H4 (cell line): ENCODE measurements at places on chromosomes 6 and 20. TPM values are rescaled to one million over a fixed set of nuclear protein-coding genes. Genes with fewer than 3 reads are reported as not detected.
A peak's percentile ranks its signal among the peaks of the same experiment; 100 is the strongest.

GRCh38 chr6:5025911-5026819 lies 22.3 kb upstream of the RPP40 start:
- no peak for DNase-seq

DNA sequence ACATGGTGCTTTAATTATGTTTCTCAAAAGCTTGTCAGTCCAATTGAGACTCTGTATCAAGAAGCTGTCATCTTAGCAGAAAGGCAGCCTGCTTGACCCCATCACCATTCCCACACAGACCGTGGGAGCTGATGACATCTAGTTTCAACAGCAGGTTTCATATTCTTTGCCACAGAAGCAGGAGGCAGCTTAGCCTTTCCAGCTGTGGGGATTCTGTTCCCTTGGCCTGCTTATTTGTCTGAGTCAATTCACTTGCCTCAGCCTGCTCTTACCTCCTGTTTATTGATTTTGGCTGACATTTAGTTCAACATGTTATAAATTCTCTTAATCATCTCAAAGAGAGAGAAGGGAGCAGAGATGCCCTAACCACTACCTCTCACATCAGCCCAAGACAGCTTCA lies 527.7 kb downstream of the ADGRB3 start:
- DNase-seq, result no peak

DNA sequence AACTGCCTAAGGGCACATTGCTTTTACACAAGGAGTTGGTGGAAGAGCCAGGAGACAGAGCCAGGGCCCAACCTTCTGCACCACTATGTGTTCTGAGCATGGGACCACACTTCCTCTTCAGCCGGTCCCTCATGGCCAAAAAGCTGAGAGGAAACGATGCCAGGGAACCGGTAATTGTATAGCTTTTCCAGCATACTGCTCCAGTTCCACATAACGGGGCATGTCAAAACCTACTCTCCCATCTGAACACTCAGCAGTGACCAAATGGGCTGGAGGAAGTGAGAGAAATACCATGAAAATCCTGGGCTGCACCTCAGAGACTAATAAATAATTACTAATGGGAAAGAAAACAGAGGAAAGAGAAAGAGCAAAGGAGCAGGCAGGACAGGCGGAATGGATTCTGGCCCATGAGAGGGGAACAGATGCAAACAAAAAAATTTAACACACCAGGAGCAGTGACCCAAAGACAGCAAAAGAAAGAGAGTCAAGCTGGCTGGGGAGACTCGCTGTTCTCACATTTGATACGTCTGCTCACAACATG lies 52.0 kb upstream of the BMP2 start:
- no peak for DNase-seq

DNA sequence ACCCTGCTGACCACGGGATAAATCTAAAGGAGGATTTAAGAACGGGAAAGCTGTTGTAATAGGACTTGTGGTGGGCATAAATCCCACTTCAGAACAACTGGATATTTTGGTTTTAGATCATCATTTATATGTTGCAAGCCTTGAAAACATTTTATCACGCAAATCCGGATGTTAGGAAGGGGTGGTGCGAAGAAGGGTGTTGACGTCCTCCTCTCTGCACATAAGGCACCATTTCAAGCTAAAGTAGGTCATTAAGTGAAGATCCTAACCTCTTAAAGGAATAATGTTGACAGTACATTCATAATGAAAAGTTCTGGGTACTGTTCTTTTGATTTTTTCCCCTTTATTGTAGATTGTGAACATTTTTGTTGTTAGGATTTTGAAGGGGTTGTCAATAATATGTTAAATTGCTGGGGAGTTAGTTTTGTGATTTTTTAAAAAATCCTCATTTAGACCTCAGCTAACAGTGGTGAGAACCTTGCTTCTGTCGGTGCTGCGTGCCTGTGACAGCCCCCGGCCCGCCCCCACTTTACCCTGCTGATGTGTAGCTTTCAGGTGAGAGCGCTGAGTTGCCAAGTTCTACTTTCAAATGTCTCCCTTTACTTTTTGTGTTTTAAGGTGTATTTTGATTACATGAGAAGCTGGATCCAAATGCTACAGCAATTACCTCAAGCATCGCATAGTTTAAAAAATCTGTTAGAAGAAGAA lies 88.8 kb downstream of the MAP3K4 start:
- DNase-seq, result no peak

DNA sequence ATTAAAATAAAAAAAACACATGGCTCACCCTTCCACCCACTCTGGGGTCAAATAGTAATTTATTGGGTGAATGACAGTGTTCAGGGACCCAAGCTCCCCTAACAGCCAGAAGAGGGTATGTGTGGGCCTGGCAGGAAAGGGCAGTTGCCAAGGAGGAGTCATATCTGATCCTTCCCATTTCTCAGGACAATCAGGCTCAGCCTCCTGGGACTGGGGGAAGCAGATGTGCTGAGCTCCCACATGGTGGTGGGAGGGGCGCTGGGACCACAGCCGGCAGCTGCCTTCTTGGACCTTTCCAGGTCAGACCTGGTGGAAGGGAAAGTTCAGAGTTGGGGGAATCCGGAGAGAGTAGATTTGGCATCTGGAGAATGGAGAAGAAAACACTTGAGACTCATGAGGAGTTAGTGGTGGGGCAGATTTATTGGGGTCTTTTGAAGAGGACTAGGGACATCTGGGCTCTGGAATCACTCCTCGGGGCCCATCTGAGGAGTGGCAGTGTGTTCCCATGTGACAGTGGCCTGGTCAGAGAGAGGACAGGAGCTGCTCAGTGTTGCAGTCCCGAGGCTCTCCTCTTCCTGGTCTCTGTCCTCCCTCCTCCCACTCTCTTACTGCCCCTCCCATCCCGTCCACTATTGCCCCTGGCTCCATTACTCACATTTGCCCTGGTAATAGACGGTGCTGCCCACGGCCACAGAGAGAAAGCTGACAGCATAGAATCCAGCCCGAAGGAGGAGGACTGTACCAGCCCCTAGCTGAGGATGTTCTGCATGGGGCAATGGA lies 3.0 kb downstream of the LST1 start:
- DNase-seq, result no peak

GRCh38 chr20:16115911-16116552 lies 457.2 kb downstream of the KIF16B start:
- DNase-seq, result no peak

- DNase-seq, result no peak
Observed at GRCh38 chr6:109015176-109015575, 79.5 kb downstream of the SESN1 start.

DNA sequence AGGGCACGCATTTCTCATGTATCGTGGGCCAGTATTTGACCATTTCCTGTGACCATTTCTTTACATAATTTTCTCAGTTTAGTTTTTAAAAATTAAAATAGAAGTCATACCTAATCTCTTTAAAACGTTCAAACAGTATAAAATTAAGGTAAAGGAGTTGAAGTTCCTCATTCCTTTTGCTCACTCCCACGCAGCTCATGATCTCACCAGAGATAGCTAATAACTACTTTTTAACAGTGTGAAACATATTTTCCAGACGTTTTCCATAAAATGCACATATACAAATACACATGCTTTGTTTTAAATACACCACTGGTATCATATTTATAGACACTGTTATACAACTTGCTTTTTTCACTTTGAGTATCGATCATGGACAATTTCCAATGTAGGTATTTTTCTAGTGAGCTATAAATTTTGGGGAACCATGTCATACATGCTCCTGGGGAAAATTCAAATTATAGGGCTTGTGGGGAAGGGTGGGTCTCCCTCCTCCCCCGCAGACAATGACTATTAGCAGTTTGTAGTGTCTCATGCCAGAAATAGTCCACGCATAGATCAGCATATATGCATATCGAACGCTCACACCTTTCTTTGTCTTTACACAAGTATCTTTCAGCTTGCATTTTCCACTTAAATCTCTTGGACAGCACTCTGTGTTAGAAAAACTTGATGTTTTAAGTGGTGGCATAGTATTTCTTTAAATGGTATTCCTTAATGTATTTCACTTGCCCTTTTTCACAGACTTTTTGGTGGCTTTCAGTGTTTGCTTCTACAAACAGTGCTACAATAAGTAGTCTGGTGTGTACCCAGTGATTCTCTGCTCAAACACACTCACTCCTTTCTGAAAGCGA lies 145.5 kb upstream of the ZNF217 start:
- DNase-seq, result no peak

GRCh38 chr6:15989397-15989796 lies 139.5 kb upstream of the MYLIP start:
- DNase-seq, result no peak

DNA sequence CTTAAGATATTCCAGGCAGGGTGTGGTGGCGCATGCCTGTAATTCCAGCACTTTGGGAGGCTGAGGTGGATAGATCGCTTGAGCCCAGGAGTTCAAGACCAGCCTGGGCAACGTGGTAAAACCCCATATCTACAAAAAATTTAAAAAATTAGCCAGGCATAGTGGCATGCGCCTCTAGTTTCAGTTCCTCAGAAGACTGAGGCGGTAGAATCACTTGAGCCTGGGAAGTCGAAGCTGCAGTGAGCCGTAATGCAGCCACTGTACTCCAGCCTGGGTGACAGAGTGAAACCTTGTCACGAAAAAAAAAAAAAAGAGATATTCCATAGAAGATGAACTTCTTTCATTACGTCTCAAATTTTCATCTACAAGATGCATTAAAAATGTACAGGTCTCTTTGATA lies 46.7 kb upstream of the ISM1 start:
- no peak for DNase-seq

GRCh38 chr20:18596270-18596669 lies 8.4 kb downstream of the DTD1 start:
- DNase-seq, result no peak

DNA sequence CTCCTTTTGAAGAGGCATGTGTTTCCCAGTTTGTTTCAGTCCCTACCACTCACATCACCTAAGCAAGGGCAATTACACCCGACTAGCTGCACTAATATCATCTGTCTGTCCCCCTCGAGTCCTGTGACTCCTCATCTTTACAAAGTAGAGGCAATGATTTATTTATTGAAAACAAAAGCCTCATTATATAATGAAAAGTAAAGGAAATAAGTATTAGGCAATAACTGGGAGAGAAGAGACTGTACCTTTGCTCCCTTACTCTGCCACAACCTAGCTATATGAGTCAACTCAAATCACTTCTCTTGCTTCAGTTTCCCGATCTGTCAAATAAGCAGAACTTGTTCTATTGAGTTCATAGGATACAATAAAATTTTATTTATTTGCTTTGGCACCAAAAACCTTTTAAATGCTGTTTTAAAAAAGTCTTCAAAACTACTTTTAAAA lies 38.9 kb downstream of the CSNK2A1 start:
- DNase-seq, result no peak

GRCh38 chr6:83767033-83767432 lies 58.1 kb upstream of the SNAP91 start:
- no peak for DNase-seq

DNA sequence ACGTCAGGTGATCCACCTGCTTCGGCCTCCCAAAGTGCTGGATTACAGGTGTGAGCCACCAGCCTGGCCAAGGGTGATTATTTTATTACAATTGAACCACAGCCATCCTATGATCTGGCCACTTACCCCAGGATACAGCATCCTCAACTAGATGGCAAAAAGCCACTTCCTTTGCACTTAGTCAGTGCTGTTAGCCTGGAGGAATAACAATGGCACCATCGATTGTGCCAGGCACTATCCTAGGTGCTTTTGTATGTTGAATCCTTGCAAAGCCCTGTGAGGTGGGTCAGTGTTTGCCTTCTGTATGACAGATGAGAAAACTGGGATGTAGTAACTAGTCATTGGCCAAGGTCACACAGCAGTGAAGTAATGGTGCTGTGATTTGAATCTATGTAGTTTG lies 11.2 kb upstream of the TTPAL start:
- no peak for DNase-seq

DNA sequence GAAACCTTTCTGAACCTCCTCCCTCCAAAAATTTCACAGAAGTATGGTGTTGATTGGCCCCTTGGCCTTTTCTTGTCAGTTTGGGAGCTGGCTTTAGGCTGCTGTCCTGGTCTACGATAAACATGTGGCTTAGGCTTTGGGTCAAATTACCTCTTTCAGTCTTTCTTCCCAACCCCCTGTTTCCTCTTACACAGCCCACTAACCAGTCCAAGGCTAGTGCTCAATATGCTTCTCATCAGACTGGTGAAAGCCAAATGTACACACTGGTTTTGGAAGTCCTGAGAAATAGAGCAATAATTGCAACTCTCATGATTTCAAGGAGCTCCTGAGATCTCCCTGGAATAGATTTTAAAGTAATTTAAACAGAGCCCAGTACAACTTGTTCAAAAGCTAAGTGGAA lies 933.7 kb upstream of the GJE1 start:
- DNase-seq, result peak; percentile 62

DNA sequence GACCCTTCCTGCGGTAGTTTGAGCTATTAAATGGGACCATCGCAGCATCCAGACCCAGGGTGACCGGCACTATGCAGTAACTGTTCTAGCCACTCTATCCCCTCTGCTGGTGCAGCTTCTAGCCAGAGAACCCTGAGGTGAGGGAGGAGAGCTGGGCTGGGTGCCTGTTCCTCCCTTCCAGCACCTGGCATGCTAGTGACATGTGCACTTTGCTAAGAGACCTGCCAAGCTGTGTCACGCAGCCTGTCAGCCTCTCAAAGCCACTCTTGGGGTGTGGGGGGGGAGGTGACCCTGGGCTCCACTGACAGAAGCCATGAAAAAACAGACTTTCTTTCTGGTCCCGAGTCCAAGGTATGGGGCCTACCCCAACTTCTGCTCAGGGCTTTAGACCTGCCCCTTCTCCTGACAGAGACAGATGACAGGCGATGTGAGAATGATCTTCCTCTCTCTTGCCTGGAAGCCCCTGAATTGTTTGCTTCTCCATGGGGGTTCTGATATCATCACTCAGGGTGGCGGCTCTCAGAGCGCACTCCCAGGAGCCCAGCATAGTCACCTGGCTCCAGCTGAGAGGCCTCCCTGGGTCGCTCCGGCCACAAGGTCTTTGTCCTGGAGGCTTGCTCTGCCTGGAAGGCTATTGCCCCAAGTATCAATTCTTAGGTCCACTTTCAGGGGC lies 47.2 kb upstream of the MLN start:
- no peak for DNase-seq

DNA sequence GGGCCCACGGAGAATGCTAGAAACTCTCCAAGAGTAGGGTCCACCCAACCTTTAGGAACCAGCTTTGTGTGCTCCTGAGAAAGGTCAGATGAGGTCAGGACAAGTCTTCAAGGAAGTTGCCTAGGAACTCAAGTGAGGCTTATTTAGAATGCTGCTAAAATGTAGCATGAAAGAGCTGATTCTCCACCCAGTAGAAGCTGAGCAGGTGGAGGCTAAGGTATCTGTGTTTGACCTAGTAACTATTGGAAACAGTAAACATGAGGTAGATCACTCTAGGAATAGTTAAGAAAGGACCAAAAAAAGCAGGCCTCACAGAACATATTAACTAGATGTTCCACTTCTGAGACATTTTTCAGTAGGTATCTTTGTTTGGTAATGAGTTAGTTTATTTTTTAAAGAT lies 13.9 kb downstream of the CEP43 start:
- DNase-seq, result no peak

GRCh38 chr6:90610751-90611542 lies 24.1 kb upstream of the MAP3K7 start:
- no peak for DNase-seq

Gene CABLES2
- 2.4 and 4.8 TPM in 2 replicates for total RNA-seq

Gene ARFGEF3
- total RNA-seq, result 0.10 and 0.23 TPM in 2 replicates

Gene TMX4
- 21.8 and 27.4 TPM in 2 replicates for total RNA-seq

Gene C20orf202
- total RNA-seq, result not detected in 2 replicates

Gene CST8
- not detected in 2 replicates for total RNA-seq

Gene SLCO4A1
- total RNA-seq, result 4.7 and 4.9 TPM in 2 replicates

Gene ATP9A
- total RNA-seq, result 3.6 and 4.1 TPM in 2 replicates

Gene PSORS1C2
- not detected in 2 replicates for total RNA-seq

Gene OR2J3
- not detected in 2 replicates for total RNA-seq

Gene PNLDC1
- not detected in 2 replicates for total RNA-seq

Gene TRIM15
- total RNA-seq, result 0.04 TPM in 1 of 2 replicates, not detected in the other

Gene ISM1
- total RNA-seq, result 0.35 and 0.47 TPM in 2 replicates

Gene REM1
- total RNA-seq, result not detected in 2 replicates

Gene EPB41L1
- total RNA-seq, result 12.4 and 25.3 TPM in 2 replicates

Gene STMND1
- total RNA-seq, result not detected in 2 replicates
